HS-27A (cell line): ENCODE measurements at places on chromosomes 2 and 18.

GRCh38 chr2:105906481-105906880 lies 161.8 kb downstream of the NCK2 start:
- DNase-seq = no peak

DNA sequence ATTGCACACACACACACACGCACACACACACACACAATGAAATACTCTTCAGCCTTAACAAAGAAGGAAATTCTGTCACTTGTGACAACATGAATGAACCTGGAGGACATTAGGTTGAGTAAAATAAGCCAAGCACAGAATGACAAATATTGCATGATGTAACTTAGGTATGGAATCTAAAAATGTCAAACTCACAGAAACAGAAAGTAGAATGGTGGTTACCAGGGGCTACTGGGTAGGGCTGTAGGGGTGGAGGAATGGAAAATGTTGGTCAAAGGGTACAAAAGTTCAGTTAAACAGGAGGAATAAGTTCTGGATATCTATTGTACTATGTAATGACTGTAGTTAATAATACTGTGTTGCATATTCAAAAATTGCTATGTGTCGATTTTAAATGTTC lies 29.5 kb downstream of the SCN2A start:
- no peak for DNase-seq

DNA sequence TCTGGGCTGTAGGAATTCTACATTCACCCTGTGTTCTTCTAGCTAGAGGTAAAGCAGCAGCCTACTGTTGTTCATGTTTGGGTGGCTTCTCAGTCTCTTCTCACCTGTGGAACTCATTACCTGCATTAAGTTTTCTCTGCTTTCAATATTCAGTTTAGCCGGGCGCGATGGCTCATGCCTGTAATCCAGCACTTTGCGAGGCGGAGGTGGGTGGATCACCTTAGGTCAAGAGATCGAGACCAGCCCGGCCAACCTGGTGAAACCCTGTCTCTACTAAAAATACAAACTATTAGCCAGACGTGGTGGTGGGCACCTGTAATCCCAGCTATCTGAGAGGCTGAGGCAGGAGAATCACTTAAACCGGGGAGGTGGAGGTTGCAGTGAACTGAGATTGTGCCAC lies 139.8 kb upstream of the UBE2E3 start:
- no peak for DNase-seq

DNA sequence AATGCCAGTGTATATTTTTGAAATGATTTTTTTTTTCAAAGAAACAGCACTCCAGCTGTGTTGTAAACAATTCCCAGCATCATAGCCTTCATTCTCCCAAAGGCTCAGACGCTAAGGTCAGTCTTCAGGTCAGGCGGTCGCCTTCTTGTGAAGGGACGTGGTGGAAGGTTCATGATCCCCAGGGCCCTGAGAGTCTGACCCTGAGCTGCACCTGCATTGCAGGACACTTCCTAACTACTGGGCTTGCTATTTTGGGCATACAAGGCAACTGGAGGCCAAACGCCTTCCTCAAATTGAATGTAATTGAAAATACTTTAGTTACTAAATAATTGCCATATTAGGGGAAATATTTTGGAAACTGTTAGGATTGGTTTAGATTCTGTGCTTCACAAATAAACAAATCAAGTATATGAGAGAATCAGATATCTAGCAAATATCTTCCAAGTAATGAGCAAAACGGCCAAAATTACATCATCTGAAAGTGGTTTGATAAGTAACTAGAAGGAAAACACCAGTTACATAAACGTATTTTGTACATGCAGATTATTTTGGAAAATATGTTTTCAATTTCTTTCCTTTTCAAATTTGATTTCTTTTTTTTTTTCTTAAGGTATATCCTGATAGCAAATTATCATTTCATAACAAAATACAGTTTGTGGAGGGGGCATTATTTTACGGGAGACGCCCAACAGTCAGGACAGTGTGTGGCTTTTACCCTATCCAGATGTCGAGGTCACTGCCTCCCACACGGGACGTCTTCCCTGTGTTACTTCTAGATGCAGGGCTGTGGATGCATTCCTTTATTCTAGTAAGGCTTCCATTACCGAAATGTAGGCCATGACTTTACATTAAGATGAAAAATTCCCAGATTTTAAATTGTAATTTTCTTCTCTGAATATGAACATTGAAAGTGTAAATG lies 136.0 kb downstream of the ATP9B start:
- no peak for DNase-seq
